ENCODE measurements at places on chromosomes 3 and 15.

DNA sequence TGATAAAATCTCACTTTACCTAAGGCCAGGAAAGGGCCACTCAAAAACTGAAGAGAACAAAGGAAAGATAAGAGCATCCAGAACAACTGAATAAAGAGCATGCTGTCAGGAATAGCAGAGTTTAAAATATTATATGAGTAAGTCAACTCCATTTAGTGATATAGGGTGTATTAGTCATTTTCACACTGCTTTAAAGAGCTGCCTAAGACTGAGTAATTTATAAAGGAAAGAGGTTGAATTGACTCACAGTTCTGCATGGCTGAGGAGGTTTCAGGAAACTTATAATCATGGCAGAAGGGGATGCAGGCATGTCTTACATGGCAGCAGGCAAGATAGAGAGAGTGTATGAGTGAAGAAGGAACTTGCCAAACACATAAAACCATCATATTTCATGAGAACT, 778.0 kb upstream of the NECTIN3 start:
- no peak for DNase-seq

- no peak for DNase-seq
These were observed 203.9 kb downstream of the NEK10 start for GRCh38 chr3:27165321-27165721.

GRCh38 chr15:68234060-68234459, 4.5 kb upstream of the CLN6 start:
- DNase-seq: no peak

GRCh38 chr3:114770874-114771273, 376.2 kb downstream of the ZBTB20 start:
- no peak for DNase-seq

- DNase-seq: no peak
These were observed 17.6 kb downstream of the IFT80 start for GRCh38 chr3:160381470-160381869.

GRCh38 chr15:74381481-74381880, 14.0 kb upstream of the CYP11A1 start:
- no peak for DNase-seq

DNA sequence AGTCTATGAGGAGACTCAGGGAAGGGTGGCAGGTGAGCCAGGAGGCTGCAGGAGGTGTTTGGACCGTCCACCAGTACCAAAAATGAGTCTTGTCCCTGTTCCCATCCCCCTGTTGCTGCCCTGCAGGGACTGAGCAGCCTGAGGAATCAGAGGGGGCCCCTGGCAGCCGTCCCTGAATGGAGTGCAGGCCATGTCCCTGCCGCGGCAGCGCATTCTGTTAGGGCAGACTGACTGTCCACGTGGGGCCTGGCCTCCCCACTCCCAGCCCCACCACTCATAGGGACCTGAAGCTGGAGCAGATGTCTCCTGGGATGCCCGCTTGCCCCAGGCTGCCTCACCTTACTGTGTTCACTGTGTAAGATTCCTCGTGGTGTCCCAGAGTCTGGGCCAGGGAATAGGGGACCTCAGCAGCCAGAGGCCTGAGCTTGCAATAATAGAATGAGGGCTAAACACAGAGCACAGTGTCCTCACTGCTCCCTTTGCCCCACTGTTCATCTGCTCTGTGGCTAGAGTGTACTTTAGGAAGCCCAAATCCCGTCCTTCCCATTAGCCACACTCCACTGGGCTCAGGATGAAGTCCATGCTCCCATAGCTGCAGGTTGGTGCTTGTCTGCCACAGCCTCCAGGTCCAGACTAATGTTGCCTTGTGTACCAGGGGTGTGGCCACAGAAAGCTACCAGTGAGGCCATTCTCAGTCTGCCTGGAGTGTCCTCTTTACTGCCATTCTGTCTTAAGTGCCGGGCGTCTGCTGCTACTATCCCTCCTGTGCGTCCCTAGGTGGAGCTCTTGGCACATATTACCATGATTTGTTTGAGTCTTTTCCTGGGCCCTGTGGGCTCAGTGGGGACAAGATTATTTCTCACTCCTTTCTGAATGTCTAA, 63.2 kb downstream of the HCN4 start:
- DNase-seq: peak; percentile 69

DNA sequence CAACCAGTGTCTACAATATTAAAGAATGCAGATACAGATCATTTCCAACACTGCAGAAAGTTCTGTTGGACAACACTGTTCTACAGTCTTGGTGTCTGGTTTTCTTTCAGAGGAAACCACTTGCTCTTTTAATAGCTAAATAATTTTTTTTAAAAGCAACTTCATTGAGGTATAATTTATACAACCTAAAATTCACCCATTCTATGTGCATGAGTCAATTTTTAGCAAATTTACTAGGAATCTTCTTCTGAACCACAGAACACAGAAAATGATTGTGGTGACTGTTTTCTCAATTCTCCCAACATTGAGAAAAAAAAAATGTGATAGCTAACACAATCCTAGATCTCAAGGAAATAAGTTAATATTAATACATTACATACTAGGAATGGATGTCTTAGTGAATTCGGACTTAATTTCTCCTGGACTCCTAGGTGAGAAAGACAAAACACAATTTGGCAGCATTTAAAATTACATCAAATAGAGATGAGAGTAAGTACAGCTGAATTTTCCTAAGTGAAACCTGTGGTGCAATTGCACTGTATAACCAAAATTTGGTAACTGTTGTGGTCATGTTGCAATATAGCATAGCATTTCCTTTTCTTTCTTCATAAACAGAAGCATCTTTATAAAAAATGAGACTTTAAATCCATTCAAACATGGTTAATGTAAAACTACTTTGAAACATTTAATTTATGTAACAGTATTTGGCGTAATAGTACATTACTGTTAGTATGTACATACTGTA, 15.3 kb upstream of the PLCL2 start:
- no peak for DNase-seq

DNA sequence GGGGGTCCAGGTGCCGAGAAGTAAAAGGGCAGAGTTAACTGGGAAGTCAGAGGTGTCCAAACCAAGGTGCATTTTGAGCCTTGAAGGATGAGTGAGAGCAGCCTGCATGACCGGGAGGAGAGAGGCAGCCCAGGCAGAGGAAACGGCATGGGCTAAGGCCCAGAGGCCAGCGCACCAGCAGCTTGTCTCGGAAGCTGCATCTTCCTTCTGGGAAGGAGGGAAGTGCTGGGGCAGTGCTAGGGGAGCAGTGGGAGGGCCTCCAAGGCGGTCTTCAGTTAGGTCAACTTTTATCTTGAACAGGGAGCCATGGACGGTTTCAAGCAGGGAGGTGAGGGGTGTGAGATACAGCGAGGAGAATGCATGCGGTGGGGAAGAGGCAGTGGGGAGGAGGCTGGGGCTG, 1.0 kb downstream of the H1-8 start:
- no peak for DNase-seq

DNA sequence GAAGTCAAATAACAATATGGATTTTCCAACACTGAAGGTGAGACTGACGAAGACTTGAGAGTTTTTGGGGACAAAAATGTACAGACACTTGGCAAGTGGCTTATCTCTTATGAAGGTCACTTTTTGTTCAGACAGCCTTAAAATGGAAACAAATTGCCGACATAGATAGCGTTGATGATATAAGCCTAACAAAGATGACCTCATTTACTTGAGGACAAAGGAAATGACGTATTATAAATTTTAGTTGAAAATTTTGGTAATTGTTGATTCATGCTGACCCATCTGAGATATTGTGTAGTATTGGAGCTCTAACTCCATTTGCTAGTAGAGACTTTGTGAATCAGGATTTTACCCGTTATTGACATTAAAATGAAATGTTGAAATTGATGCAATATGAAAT, 168.3 kb downstream of the SPATA16 start:
- no peak for DNase-seq

- no peak for DNase-seq
These were observed 263.2 kb downstream of the CNTN3 start for GRCh38 chr3:74351213-74351612.

DNA sequence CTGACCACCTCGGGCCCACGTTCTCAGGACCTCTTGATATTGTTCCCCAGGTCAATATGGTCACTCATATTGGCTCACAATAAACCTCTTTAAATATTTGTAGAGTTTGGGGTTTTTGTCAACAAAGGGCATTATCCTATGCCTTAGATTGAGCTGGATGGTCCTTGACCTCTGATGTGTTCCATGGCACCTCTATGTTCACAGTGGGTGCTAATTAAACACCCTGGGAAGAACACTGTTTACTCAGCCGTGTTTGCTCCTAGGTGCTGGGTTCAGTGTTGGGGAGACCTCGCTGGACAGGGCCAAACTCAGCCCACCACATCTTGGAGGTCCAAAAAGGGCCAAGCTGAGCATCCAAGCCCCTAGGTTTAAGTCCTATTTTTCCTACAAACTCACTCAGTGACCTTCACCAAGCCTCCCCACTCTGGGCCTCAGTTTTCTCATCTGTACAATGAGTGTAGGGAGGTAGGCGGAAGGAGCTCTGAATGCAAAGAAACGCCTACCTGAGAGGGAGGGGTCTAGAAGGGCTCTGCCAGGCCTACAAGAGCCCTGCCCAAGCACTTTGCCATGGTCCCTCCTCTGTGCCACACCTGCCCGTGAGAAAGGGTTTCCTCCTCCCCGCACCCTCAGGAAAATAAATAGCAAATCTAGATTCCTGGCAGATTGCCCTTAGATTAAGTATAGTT, 7.2 kb downstream of the FAM174B start:
- DNase-seq: no peak

- no peak for DNase-seq
These were observed 202.7 kb upstream of the ADAMTS9 start for GRCh38 chr3:64890466-64890865.

DNA sequence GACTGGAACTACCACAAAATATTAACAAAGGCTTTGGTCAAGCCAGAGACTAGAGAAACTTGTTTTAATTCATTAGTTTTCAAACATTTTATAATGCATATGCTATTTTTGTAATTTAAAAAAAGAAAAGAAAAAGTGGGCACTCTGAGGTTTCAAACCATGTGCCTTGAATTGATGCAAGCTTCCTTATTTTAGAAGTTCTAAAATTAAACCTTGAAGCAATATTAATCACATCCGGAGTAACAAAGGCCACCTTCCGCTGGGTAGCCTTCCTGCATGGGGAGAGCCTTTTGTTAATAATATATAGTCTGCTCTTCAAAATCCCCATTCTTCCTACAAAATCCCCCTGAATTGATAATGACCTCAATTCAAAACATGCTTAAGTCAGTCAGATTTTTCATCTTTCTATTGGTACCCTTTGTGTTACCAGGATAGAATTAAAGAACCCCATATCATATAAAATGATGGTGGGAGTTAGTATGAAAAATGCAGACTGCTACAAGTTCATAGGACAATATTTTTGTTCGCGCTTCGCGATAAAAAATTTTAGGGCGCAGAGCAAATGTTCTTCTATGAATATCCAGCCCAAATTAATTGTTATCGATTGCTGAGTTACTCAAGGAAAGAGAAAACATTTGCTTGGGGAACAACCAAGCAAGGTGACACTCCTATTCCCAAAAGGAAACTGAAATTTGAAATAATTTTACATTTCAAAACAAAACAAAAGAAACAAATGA, 30.6 kb downstream of the LDHAL6B start:
- no peak for DNase-seq

DNA sequence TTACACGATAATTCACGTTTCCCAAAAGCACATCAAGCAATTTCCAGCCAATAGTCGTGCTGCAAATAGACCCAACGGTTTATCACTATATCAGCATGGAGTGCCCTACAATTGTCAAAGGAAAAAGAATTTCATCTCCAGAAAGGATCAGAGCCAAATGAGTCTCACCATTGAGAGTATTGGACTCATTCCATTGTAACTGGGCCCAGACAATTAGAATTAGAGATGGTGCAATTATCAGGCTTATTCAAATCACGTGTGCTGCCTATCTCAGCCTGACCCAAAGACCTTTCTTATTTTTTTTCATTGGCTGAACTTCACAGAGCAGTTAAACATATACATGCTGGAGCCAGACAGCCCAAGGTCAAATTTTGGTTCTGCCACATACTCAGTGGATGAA, 87.0 kb upstream of the LRTM1 start:
- no peak for DNase-seq

DNA sequence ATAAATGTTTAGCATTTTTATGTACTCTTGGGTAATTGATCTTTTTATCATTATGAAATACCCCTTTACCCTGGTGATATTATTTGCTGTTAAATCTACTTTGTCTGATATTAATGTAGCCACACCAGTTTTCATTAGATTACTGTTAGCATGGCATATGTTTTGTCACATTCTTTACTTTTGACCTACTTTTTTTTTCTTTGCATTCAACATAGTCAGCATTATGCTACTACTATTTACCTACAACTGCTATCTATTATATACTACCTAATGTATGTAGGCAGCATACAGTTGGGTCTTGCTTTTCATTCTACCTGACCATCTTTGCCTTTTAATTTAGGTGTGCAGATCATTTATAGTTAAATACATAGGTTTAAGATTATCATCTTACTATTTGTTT, 1429.6 kb upstream of the ALCAM start:
- no peak for DNase-seq

GRCh38 chr3:154122912-154123559, 1.8 kb downstream of the ARHGEF26 start:
- no peak for DNase-seq

GRCh38 chr3:122668930-122669730, 11.5 kb upstream of the PARP14 start:
- no peak for DNase-seq

All from BE2C (cell line).